Breast epithelium (tissue), 4 donors: ENCODE measurements at places on chromosomes 3 and 15.
A peak's percentile ranks its signal among the peaks of the same experiment; 100 is the strongest.

DNA sequence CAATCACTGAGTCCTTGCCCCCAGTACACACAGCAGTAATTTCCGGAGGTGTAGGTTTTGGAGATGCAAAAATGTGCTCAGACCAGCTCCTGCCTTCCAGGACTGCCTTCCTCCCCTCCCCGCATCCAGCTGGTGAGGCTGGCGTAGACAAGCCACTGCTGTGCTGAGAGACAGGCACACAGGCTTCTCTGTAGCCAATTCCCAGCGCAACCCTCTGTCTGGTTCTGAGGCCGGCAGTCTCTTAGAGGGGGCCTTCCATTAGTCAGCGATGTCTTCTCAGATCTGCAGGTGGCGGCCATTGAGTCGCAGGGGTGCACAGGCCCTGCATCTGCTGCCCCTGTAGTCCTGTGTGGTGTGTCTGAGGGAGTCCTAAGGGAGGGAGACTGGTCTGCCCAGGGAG is 114.4 kb downstream of the DNAJB8 start:
- DNase-seq = no peak

DNA sequence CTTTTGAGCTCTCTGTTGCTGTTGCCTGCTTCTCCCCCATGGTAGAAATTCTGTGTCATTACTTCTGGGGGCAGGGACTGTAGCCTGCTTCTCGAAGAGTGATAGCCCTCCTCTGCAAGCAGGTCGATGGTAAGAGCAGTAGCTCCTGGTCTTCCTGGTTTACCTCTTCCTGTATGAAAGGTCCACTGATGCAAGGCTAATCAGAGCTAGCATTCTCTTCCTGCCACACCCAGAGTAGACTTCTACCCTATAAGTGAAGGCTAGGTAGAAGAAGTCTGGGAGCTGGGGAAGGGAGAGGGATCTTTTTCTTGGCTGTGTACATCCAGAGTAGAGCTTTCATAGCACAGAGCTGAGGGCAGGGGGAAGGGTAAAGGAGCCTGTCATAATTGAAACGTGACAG is 357.0 kb downstream of the SQOR start:
- no peak for DNase-seq

DNA sequence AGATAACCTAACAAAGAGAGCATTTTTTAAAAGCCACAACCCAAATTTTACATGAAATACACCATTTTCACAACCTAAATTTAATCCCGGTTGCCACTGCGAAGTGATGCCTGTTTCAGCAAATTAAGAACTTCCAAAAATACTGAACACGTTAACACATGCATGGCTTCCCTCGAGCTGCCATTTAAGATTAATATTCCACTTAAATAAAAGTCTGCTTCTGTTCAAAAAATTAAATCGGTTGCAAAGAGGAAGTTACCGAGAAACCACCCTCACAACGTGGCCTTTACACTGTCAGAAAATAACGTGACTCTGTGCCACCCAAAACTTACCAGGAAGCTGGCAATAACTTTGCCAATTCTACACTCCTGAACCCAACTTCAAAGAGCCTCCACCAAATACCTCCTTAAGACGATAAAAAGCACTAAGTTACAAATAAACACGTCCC is 1.2 kb downstream of the TBL1XR1 start:
- DNase-seq = no peak

GRCh38 chr15:83163032-83163431 is 44.6 kb downstream of the HDGFL3 start:
- DNase-seq = no peak

GRCh38 chr3:55484801-55485791 is 2.0 kb downstream of the WNT5A start:
- peak; percentile 54 for DNase-seq

- DNase-seq = no peak
Observed at GRCh38 chr15:78855746-78856145, 16.9 kb upstream of the MORF4L1 start.

- DNase-seq = no peak
Observed at GRCh38 chr3:46206282-46207015, 1.7 kb downstream of the CCR1 start.

DNA sequence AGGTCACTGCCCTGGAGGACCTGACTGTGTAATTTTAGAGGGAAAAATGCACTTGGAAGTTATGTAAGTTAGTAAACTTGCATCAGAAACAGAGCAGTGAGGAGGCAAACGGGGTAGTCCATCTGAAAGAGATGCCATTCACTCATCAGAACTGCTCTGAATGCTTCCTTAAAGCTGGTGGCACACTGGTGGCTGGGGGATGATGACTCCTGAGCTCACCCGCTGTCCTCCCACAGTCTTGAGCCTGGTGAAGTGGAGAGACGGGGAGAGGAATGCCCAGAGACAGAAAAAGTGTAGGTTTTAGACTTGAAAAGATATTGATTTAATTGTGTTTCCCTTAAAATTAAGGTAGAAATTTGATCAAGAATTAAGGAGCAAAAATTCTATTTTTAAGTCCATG is 46.5 kb upstream of the LARS2 start:
- DNase-seq = no peak

DNA sequence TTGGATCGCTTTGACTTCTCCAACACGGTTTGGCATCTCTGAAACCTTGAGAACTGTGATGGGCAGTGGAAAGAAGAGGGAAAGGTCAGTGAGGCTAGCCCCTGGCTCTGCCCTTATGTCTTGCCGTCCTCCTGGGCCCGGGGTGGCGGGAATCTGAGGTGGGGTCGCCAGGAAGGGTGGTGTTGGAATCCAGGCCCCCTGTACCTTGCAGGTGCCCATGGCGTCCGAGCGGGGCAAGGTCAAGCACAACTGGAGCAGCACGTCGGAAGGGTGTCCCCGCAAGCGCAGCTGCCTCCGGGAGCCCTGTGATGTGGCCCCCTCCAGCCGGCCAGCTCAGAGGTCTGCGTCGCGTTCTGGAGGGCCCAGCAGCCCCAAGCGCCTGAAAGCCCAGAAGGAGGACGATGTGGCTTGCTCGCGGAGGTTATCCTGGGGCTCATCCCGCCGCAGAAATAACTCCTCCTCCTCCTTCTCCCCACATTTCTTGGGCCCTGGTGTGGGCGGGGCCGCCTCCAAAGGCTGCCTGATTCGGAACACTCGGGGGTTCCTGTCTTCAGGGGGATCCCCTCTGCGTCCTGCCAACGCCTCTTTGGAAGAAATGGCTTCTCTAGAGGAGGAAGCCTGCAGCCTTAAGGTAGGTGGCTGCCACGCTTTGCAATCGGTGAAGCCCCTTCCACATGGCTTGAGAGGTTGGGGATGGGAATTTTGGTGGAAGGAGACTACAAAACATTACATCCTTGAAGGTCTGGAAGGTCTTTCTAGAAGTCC is 907 bp downstream of the TATDN2 start:
- DNase-seq = no peak

- DNase-seq = no peak
Observed at GRCh38 chr3:30471066-30471465, 135.3 kb upstream of the TGFBR2 start.

DNA sequence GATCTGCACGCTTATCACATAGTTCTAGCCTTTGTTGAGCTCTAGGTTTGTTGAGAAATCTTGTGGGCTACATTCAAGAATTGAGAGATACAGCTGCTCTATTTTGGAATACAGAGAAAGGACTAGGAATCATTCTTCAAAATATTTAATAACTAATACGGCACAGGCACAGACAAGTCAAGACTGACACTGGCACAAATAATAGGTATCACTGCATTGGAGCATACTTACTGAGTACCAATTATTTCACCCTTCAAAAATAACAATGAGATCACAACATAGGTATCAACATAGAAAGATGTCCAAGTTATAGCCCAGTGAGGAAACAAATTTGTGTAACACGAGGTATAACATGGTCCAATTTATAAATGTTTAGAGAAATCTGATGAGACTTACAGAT is 133.7 kb upstream of the TSC22D2 start:
- no peak for DNase-seq

DNA sequence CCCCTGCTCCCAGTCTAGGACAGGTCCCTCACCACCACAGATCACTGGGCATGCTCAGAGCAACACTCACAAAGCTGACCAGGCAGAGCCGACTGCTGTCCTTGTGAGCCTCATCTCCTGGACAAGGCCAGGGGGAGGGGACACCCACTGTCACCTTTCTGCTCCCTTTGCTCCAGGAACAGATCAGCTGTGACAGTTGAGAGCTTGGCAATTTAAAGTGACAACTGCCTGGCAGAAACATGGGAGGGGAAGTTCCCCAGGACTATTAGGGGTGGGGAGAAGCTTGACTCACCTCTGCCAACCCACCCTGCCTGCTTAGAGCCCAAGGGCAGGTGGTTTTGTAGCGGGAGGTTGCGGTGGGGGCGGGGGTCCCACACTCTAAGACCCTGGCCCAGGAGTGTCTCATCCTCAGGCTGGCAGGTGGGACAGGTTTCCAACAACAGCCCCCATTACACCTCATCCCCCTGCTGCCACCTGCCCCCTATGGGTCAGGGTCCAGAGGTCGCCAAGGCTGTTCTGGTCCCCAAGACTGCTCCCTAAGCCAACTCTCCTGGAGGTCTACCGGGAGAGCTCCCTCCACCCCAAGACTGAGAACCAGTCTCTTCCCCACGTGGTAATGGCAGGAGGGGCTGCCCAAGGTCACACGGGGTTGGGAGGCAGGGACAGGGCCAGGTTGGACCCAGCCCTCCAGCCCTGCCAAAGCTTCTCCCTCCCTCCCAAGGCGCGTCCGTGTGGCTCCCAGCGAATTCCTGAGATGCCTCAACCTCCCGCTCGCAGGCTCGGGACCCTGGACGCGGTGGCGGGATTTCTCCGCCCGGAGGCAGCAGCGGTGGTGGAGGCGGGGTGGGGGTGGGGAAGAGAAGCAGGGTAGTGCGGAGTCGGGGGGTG is 80.4 kb downstream of the IQSEC1 start:
- DNase-seq = no peak

- DNase-seq = no peak
Observed at GRCh38 chr3:118544458-118544857, 490.2 kb downstream of the IGSF11 start.

GRCh38 chr3:14761121-14761672 is 57.6 kb upstream of the FGD5 start:
- DNase-seq = no peak

DNA sequence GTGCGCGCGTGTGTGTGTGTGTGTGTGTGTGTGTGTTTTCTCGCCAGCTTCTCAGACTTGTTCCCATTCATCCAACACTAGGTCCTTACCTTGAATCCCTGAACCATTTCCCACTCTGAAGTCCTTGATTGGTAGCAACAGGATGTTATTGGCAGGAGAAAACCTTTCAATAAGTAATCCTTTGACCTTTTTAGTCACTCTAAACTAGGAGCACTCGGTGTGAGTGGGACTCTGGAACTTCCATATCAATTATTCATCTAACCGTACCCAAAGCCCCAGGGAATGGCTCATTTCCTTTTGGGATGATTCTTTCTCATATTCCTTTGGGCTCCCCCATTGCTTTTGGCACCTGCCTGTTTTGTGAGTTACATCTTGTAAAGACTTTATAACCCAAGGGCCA is 140.2 kb upstream of the SPRED1 start:
- no peak for DNase-seq

GRCh38 chr15:97875513-97876280 is 84.8 kb upstream of the ARRDC4 start:
- no peak for DNase-seq

DNA sequence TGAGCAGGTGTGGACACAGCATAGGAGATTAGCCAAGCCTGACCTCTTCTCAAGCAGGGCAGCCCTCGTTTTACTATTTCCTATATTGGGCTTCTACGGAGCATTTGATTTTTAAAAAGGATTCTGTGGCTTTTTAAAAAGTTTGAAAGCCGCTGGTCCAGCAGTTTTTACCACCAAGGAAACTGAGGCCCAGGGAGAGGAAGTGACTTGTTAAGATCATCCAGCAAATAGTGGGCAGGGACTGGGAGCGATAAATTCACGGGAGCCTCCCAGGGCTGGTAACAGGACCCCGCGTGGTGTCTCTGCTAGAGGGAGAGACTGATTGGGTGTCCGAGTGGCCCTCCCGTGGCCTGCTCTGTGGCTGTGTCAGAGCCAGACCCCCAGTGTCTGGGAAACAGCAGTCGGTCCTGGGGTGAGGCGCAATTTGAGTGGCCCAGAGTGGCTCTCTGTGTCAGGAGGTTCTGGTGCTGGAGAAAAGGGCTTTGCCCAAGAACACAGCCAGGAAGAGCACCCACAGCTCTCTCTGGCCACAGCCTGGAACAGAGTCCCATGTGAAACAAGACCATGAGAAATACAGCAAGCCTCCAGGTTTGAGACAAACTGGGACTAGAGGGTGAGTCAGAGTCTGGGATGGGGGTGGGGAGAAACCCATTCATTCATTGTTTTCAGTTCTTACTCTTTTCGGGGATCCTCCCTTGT is 4.2 kb downstream of the FURIN start:
- no peak for DNase-seq

DNA sequence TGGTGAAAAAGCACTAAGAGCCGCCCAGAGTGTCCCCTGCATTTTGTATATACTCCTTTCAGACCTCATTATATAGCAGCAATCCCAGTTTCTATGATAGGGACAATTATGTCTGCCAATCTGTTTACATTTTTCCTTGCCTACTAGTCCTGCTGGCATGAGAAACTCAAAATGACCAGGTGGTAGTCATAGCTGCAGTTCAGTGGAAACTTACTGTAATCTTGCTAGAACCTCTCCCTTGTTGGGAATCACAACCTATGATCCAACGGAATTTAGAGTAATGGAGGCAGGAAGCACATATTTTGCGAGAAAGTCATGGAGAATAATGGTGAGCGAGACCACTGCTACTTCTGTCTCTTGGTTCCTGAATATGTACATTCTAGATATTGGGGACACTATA is 28.6 kb upstream of the MINAR1 start:
- DNase-seq = no peak

DNA sequence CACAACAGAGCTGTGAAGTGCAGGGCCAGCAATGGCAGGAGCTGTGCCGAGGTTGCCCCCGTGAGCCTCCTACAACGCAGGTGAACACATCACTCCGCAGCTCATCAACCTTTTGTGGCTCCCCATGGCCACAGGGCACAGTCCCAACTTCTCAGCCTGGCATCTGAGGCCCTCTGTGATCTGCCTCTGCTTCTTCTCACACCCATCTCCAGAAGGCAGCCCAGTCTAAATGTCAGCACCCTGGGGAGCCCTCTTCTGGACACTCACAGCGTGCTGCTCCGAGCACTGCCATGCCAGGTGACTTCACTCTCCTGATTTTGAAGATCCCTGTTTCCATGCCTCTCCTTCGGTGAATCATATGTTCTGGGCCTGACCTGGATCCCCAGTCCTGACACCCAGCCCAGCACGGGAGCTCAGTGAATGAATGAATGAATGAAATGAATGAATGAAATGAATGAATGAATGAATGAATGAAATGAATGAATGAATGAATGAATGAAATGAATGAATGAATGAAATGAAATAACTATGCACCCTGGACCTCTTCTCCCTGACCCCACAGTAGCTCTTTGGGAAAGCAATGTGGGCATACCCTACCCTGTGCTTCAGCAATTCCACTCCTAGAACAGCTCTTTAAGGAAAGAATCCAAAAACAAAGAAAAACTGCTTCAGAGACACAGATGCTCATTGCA is 17.9 kb upstream of the SKIC8 start:
- DNase-seq = no peak

DNA sequence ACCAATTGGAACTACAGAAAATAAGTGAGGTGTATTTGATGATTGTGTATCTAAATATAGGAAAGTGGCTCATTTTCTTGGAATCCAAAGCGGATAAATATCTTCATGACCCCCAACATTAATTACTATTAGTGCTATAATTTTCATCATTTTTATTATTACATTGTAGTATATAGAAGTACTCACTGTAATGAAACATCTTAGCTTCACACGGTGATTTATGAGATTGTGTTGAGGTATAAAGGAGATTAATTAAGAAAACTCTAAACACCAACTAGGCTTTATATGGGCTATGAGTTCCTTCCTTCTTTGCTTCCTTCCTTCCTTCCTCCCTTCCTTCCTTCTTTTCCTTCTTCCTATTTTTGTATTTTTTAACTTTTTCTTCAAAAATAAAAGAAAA is 52.2 kb downstream of the EPHA3 start:
- no peak for DNase-seq
